Nephron progenitor cell (in vitro differentiated cells): ENCODE measurements at places on chromosomes 4 and X.

DNA sequence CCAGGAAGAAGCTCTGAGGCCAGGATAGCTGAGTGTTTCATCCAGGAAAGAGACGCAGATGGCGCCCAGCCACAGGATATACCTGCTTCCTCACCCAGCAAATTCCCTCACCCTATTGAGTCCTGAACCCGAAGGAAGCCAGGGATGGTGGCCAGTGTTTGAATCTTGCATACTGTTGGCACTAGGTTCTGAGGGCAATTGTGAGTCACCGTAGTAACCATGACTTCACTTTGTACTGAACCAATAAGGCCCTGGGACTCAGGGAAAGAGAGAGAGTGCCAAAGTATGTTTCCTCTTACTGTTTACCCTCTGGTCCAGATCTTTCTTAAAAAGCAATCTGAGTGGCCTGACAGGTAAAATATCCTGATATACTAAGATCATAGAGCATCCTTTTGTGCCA is 25.6 kb upstream of the SMIM10L2A start:
- no peak for DNase-seq

GRCh38 chr4:150852216-150852615 is 162.9 kb downstream of the LRBA start:
- DNase-seq: no peak

GRCh38 chr4:120839974-120840751 is 82.4 kb downstream of the PRDM5 start:
- DNase-seq: no peak

DNA sequence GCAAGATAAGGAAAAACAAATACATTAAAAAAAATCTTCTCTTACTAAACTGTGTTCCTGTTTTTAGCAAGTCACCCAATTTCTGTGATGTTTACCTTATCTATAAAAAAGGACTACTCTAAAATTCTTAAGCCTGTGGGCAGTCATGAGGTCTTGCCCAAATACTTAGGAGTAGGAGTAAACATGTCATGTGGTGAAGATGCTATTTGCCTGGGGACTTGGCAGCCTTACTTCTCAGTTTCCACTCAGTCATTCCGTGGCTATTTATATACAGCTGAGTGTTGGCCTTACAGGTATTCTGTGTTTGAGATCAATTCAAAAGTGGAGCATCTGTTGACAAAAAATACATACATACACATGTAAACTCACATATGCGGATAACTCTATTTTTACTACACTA is 89.9 kb upstream of the TLR2 start:
- no peak for DNase-seq

- no peak for DNase-seq
Observed at GRCh38 chr4:82626251-82626868, 64.6 kb upstream of the TMEM150C start.

- no peak for DNase-seq
Observed at GRCh38 chrX:10537308-10537707, 83.1 kb downstream of the MID1 start.

- no peak for DNase-seq
Observed at GRCh38 chr4:42816189-42816879, 76.2 kb upstream of the GRXCR1 start.

- no peak for DNase-seq
Observed at GRCh38 chr4:128315756-128316520, 28.3 kb upstream of the PGRMC2 start.

- DNase-seq: no peak
Observed at GRCh38 chrX:129123795-129124194, 399.5 kb downstream of the SMARCA1 start.

- no peak for DNase-seq
Observed at GRCh38 chr4:11496351-11496829, 67.7 kb upstream of the HS3ST1 start.

DNA sequence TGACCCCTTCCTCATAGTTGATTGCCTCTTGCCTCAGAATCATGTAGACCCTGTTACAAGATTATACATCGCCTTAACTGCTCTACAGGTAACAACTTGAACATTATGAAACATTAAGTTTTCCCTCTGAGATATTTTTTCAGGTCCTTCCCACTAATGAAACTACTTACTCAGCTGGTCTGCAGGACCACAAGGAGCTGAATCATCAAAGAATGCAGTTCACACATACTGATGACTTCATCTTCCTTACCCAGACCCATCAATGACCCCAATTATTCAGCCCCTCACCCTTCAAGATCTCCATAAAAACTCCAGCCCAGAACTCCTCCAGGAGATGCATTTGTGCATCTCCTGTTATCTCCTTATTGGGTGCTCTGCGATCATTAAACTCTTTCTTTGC is 720.9 kb downstream of the RAPGEF2 start:
- no peak for DNase-seq

DNA sequence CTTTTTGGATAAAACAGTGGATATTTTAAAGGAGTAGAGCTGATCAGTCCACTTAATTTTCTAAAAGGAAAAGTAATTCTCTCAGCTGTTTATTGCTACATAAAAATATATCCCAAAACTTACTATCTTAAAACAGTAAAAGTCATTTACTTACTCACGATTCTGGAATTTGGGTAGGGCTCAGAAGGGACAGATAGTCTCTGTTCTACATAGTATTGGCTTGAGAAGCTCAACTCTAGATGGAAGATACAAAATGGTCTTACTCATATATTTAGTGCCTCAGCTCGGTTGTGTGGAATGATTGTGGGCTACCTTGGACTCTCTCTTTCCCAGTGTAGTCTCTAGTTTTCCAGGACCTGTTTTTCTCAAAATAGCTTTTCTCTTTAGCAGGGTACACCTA is 691.5 kb upstream of the POU3F4 start:
- no peak for DNase-seq

DNA sequence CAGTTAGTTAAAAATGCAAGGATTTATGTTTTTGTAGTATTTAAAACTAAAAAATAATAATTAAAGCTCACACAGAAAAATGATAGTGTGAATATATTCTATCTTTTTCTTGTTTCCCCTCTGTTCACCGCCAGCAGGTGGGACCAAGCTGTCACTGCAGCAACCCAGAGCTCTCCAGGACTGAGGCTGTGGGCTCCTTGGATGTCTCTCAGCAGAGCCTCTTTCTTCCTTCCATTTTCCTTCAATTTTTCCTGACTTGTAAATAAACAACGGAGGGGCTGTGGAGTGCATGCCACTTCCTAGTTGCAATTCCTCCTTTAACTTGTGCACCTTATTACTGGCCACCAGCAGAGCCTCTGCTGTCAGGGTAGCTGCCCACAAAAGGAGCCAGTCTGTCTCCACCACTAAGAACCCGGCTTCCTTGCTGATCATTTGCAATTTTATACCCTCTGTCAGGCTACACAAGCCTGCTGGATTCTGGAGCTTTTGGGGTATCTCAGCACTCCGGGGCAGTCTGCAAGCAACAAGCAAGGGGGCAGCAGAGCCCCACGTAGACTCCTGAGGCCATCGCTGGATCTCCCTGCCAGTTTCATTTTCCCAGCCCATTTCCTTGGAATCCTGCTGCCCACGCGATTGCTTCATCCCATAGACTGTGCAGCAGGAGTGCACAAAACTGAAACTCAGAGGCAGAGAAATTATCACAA is 1467.4 kb downstream of the C4orf33 start:
- peak; percentile 48 for DNase-seq

DNA sequence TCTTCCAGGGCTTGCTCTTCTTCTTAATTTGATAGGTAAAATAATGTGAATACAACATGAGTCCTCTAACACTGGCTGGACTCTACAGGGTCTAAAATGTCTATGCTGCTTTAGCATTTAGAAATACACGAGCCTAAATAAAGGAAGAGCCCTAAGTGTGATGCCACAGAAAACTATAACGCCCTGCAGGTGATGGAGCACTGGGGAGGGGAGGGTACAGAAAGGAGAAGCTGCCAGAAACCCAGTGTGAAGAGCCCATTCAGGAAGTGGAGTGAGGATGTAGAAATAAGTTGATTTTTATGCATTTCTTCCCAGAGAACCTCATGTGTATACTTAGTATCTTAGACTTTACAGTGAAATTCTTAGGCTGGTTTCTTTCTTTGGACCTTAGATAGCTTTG is 83.4 kb downstream of the TNIP2 start:
- no peak for DNase-seq

- DNase-seq: no peak
Observed at GRCh38 chrX:1400742-1401471, 9.0 kb upstream of the SLC25A6 start.

- no peak for DNase-seq
Observed at GRCh38 chrX:39487166-39487968, 610.4 kb downstream of the BCOR start.

DNA sequence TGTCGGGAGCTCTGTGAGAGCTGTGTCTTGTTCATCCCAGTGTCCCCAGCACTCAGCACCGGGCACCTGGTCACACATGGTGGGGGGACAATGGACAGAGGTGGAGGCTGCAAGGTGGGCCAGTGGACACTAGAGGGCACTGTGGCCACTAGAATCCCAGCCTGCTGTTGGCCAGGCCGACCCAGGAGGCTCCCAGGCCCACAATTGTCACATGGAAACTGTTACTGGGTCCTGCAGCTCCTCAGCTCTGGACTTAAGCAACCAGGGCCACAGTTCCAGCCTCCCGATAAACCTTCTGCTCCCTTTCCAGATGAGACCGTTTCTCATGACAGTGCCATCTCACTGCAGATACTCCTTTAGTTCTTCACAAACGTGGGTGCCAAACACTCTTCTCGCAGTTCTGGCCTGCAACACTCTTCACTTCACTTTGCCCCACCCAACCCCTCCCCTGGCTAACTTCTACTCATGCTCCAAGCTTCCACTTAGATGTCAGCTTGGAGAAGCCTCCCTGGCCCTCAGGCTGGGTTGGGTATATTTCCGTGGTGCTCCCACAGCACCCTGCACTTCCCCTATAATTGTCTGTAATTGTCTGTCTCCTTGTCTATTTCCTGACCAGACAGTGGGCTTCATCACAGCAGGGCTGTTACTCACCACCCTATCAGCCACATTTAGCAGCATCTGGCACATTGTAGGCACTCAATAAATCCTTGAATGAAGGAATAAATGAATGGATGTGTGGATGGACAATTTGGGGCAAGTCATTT is 3.5 kb upstream of the IQSEC2 start:
- peak; percentile 72 for DNase-seq

DNA sequence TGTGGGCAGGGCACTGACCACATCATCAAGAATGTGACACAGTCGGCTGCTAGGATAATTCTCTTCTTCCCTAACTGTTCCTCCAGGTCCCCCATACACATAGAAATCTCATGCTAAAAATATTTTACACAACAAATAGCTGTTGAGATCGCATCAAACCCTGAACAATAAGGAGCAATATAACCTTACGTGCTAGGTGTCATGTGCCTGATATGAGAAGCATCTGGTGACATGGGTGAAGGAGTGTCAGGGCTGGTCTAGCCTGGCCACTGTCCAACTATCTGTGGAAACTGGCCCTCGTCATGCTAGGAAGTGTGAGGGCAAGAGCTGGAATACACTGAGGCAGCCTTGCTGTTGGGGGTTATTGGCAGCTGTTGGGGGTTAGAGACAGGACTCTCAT is 167.3 kb upstream of the PGRMC2 start:
- DNase-seq: no peak

- DNase-seq: peak; percentile 59
Observed at GRCh38 chr4:70559211-70559830, 32.7 kb upstream of the AMBN start.

DNA sequence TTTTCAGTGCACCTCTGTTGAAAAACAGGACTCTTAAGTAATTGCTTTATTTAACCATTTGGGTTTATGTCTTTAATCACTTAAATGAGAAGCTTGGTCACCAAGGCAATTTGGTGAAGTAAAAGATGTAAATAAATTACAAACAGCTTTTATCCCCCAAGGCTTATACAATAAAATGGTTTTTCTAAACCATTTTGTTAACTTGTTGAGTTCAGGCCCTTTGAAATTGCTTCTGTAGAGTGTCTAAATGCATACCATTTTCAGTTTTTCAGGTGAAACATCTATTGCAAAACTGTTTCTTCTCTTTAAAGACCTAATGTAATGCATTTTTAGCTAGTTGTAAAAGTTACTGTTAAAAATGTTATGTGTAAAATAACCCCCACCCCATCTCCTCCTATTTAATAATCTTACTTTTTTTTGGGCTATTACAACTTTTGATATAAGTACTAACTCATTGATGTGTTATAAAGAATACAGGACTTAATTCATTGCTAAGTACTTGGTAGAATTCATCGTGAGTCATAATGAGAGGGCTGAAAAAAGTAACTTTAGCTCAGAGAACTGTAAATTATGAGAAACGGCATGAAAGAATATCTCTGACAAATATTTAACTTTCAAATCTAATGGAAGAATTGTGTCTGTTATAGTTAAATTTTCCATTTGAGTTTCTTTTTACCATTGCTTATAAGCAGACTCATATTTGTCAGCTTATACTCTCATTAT is 4.5 kb downstream of the RAPGEF2 start:
- DNase-seq: no peak

- no peak for DNase-seq
Observed at GRCh38 chr4:24625091-24625490, 40.7 kb upstream of the DHX15 start.

DNA sequence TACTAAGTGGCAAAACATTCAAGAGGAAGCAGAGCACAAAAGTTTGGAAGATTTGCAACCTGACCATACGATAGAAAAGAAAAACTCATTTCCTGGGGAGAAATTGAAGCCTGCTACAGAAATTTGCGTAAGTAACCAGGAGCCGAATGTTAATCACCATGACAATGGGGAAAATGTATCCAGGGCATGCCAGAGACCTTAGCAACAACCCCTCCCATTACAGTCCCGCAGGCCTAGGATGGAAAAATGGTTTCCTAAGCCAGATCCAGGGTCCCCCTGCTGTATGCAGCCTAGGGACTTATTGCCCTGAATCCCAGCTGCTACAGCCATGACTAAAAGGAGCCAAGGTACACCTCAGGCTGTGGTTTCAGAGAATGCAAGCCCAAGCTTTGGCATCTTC is 472.2 kb upstream of the KLHL4 start:
- no peak for DNase-seq

DNA sequence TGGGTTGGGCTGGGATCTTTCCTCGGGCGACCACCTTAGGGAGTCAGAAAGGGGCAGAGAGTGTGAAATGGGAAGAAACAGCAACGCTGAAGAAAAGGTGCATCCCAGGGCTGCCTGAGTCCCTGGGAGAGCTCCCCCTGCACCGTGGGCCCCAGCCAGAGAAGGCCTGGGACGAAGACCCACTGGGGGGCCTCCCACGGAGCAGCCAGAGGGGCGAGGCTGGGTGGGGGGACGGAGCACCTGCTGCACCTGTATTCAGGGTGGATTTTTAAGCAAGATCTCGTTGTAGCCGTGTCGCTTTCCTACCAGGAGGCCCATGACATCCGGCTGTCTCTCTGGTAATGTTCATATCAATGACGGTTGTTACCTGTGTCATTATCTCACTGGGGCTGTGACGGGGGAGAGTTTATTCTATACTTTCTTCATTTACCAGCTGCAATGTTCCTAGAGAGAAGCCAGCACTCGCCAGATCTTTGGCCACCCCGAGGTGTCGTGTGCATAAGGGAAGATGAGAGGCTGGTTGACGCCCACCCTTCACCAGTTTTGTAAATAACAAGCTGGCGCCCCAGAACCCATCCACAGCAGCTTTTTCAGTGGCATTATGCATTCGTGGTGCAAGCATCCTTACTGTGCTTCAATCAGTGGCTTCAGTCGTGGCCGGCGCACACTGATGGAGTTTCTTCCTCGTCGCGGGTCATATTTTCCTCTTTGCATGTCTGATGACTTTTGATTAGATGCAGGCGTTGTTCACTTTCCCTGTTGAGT is 5.6 kb upstream of the PCGF3 start:
- no peak for DNase-seq

GRCh38 chr4:2243681-2244380 is 1.9 kb upstream of the HAUS3 start:
- peak; percentile 61 for DNase-seq
